Adrenal gland (tissue), 19 donors: ENCODE measurements at places on chromosomes 4 and X. TPM values are rescaled to one million over a fixed set of nuclear protein-coding genes. Genes with fewer than 3 reads are reported as not detected.

- no peak for DNase-seq
These were observed 547.8 kb upstream of the PCDH7 start for GRCh38 chr4:30172416-30172815.

GRCh38 chrX:19624739-19625138 is 109.4 kb upstream of the MAP3K15 start:
- DNase-seq: no peak

DNA sequence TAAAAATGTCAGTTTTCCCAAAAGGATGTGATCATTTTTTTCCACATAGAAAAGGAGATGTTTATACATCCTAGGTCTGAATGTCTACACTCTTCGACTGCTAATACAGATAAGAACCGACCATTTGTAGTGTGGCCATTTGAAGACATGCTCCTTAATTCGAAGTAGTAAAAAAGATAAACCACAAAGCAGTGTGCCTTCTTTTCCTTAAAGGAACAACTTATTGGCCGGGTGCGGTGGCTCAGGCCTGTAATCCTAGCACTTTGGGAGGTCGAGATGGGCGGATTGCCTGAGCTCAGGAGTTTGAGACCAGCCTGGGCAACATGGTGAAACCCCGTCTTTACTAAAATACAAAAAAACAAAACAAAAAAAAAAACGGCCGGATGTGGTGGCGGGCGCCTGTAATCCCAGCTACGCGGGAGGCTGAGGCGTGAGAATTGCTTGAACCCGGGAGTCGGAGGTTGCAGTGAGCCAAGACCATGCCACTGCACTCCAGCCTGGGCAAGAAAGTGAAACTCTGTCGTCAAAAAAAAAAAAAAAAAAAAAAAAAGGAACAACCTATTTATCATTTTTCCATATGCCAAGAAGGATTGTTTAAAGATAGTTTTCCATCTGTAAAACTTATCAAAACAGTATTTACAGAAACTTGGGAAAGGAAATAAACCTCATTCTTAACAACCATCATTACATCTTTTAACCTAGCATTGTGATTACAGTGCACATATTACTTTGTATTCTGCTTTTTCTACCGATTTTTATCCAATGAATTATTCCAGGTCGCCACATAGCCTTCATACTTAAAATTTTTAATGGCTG is 2.6 kb downstream of the INTS6L start:
- DNase-seq: no peak

DNA sequence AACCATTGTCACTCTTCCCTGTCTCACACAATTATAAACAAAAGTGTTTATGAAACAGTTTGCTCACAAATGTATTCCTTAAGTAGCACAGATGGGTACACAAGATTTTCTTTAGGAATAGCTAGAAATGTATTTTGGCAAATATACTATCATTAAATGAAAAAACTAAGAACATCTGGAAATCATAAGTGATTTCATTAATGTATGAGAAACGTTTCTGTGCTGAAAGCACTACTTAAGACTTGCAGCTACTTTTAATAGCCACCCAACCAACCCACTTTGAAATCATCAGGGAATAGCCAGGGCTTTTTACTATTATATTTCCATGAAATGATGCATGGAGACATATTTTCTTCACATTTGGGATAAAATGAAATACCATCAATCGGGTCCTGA is 62.3 kb upstream of the NAP1L5 start:
- DNase-seq: no peak

GRCh38 chr4:26161030-26161824 is 159.6 kb upstream of the RBPJ start:
- DNase-seq: no peak

DNA sequence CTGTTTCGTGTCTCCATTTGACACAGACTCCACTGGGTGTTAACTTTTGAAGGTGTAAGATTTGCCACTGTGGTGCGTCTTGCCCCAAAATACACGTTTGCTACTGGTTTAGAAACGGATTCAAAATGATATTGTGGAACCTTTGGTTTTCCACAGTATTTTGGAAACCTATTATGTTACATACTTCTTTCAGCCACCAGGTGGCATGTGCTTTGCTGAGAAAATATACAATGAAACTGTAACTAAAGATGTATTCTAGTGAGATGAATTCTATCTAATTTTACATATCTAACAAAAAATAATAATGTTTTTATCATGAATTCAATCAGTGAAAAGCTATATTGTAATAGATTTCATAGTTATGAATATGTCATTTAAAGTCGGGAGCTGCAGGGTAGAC is 28.4 kb upstream of the SLITRK4 start:
- DNase-seq: no peak

Gene TMEM31
- polyA plus RNA-seq: 0.48 TPM

Gene GPRIN3
- polyA plus RNA-seq: 0.82 TPM

Gene LAMTOR3
- 52.7 TPM for polyA plus RNA-seq

DNA sequence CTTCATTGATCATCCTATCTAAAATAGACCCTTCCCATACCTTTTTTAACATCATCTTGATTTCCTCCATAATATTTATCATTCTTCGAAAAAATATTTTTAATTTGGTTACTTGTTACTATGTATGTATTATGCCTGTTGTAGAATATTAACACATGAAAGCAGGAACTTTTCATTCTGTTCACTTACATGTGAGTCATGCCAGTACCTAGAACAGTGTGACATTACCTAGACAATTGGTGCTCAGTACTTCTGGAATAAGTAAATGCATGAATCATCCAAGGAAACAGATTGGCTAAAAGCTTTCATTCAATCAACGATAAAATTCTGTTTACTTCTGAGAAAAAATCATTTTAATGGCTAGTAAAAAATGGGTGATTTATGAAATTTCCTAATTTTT is 76.4 kb downstream of the CXXC4 start:
- DNase-seq: no peak

GRCh38 chr4:133151691-133152329 is 2.7 kb downstream of the PCDH10 start:
- no peak for DNase-seq

- no peak for DNase-seq
These were observed 603 bp downstream of the MAD2L1 start for GRCh38 chr4:120065974-120066516.

DNA sequence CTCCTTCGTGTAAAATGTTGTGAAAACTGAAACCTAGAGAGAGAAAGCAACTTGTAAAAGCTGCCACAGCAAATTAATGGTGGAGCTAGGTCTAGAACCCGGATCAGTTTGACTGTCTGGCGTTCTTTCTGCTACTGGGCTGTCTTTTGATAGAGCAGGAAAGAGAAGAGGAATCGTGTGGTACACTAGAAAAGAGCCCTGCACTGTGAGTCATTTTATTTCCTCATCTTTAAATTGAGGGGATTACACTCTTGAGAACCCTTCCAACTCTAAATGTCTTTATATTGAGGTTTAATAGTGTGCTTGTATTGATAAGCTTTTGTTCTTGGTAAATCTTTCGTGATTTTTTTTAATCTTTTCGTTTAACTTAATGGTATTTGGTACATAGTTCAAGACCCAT is 4.3 kb downstream of the WDR44 start:
- no peak for DNase-seq

DNA sequence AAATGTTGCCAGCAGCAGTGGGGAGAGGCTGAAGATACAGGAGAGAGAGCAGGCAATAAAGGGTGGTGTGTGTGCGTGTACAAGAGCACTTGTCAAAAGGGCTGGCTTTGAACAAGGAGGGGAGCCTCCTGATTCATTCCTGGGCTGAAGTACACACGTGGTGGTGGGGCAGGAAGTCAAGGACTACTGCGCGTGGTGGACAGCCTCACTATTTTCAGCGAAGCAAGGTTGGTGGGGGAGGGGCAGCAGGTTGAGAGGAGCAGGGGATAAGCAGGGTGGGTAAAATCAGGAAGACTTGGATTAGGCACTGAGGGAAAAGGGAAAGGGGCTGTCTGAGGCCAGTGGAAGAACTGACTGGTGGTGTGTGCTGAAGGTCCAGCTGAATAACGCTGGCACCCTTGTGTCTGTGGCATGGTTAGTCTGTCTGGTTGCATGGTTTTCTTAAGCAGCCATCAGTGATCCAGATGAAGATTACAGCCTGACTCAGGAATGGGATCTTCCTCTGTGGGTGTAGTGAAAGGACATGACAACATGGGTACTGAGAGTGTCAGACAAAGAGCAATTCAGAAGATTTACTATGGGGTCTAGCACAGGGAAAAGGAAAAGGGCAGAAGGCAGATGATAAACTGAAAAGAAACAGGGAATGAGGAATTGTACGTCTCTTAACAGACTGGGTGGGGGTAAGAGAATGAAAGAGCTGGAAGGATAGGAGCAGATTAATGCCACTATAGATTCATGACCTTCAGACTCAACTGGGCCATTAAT is 149.8 kb downstream of the CHM start:
- no peak for DNase-seq

DNA sequence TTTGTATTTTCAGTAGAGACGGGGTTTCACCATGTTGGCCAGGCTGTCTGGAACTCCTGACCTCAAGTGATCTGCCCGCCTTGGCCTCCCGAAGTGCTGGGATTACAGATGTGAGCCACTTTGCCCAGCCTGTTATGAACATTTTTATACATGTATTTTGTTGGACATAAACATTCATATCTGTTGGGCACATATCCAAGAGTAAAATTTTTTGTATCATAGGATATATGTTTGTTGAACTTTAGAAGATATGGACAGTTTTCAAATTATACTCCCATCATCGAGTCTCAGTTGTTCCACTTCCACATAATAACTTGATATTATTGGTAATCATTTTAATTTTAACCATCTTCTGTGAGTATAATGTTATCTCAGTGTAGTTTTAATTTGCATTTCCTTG is 23.6 kb downstream of the GLRB start:
- no peak for DNase-seq

Gene NPY2R
- 0.11 TPM for polyA plus RNA-seq

GRCh38 chr4:2949782-2950125 is 13.5 kb downstream of the NOP14 start:
- no peak for DNase-seq
